Activated T-cell treated with anti-CD3 and anti-CD28 coated beads, Interleukin-2, amount 50 U/mL, for 24 hours (primary cell): ENCODE measurements at places on chromosomes 13 and 19.
A peak's percentile ranks its signal among the peaks of the same experiment; 100 is the strongest.

DNA sequence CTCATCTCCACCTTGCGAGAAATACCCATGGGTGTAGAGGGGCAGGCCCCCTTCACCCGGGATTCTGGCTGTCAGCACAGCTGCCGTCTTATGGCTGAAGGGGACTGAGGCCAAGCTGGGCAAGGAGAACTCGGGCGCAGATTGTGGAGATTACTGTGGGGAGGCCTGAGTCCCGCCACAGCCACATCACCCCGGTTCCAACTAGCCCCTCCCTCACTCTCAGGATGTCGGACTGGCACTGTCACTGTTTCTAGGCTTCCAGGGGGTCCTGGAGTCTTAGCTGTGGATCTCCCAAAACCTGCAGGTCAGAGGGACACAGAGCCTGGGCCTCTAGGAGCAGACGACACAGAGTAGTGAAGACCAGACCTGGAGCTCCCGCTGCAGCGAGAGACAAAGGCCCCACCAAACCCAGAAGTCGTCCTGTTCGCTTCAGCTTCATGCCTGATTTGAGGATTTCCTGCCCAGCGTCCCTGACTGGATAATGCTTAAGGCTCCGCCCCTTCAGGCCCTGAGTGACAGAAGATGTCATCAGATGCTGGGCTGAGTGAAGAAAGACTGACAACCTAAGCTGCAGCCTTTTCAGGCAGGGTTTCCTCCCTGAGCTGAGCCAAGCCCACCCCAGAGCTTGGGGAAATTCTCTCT lies 55.8 kb downstream of the ZNF93 start:
- H3K27me3 ChIP-seq, result no peaks in the 10 kb centered on the region
- no peaks in the 10 kb centered on the region for H3K36me3 ChIP-seq
- no peak for DNase-seq
- no peak overlapping the region for H3K27ac ChIP-seq
- H3K4me3 ChIP-seq, result no peak overlapping the region

- no peaks in the 10 kb centered on the region for H3K36me3 ChIP-seq
- DNase-seq, result no peak
- H3K4me3 ChIP-seq, result no peak overlapping the region
- H3K27ac ChIP-seq, result no peak overlapping the region
- no peaks in the 10 kb centered on the region for H3K27me3 ChIP-seq
These were observed 78.9 kb upstream of the GJB6 start for GRCh38 chr13:20311022-20311421.

DNA sequence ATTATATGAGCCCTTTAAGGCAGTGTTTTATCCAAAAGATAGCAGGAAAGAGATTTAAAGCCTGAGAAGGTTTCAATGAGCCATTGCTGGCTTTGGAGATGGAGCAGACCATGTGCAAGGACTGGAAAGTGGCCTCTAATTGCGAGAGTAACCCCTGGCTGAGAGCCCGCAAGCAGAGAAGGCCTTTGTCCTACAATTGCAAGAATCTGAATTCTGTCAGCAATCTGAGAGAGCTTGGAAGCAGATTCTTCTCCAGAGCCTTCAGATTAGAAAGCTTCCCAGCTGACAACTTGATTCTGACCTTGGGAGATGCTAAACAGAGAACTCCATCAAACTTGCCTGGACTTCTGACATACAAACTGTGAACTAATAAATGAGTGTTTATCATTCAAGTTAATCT lies 528.7 kb upstream of the KLF12 start:
- no peak for DNase-seq
- H3K27me3 ChIP-seq, result peaks cover 8% of the 10 kb centered on the region
- H3K27ac ChIP-seq, result no peak overlapping the region
- no peak overlapping the region for H3K4me3 ChIP-seq

DNA sequence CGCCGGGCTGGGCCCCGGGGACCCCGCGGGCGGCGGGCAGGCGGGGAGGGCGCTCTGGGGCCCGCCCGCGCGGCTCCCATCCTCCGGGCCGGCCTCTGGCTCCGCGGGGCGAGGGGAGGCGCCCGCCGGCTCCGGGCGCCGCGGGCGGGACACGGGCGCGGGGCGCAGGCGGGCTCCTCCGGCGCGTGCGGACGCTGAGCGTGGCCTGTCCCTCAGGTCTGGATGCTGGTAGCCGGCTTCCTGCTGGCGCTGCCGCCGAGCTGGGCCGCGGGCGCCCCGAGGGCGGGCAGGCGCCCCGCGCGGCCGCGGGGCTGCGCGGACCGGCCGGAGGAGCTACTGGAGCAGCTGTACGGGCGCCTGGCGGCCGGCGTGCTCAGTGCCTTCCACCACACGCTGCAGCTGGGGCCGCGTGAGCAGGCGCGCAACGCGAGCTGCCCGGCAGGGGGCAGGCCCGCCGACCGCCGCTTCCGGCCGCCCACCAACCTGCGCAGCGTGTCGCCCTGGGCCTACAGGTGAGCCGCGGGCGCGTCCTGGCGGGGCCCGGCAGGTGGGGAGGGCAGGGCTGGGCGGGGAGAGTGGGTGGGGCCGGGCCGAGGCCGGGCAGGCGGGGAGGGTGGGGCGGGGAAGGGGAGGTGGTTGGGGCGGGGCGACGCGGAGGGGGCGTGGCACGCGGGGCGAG lies 420 bp downstream of the IL17D start:
- peaks cover 2% of the 10 kb centered on the region for H3K36me3 ChIP-seq
- peaks cover 22% of the 10 kb centered on the region for H3K4me1 ChIP-seq
- DNase-seq, result peak; percentile 87
- no peak overlapping the region for H3K4me3 ChIP-seq

DNA sequence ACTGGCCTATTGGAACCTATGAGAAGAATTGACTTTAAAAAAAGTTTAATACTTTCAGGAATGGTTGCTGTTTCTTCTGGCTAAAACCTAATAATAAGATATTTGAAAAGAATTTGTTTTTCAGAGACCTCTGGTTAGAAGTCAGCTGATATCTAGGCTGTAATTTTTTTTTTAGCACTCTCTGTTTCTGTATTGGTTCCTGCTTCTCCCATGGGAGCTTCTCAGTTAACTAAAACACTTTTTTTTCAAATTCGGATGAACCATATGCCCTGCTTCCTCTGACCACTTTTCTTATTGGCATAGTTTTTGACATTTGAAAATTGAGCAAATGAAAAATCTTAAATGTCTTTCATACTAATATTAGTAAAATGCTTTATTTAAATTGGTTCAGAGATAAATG lies 163.5 kb upstream of the SLC10A2 start:
- no peaks in the 10 kb centered on the region for H3K4me1 ChIP-seq
- H3K27me3 ChIP-seq, result no peaks in the 10 kb centered on the region
- H3K27ac ChIP-seq, result no peak overlapping the region

- no peak overlapping the region for H3K27ac ChIP-seq
- H3K27me3 ChIP-seq, result peaks cover 15% of the 10 kb centered on the region
- peaks cover 3% of the 10 kb centered on the region for H3K36me3 ChIP-seq
- no peaks in the 10 kb centered on the region for H3K4me1 ChIP-seq
- no peak overlapping the region for H3K4me3 ChIP-seq
These were observed 12.3 kb downstream of the CEACAM20 start for GRCh38 chr19:44517146-44517545.

DNA sequence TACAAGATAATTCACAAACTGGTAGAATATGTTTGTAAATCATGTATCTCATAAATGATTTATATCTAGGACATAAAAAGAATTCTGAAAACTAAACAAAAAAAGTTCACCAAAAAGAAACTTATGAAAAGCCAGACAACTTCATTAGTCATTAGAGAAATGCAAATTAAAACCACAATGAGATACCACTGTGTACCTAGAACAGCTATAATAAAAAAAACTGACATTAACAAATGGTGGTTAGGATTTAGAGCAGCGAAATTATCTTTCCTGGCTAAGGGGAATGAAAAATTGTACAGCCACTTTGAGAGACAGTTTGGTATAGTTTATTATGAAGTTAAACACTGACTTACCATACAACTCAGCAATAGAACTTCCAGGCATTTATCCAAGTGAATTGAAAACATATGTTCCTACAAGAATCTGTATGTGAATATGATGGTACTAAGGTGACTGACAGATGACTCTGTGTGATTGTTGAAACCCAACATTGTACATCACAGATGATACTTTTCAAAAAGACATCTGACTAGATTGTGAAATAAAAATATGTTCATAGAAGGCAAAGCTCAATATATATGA lies 41.8 kb downstream of the UGGT2 start:
- H3K27ac ChIP-seq, result no peak overlapping the region
- no peaks in the 10 kb centered on the region for H3K27me3 ChIP-seq
- DNase-seq, result no peak
- H3K4me3 ChIP-seq, result no peak overlapping the region
- H3K36me3 ChIP-seq, result no peaks in the 10 kb centered on the region

- DNase-seq, result no peak
- H3K27me3 ChIP-seq, result no peaks in the 10 kb centered on the region
- no peaks in the 10 kb centered on the region for H3K36me3 ChIP-seq
- H3K27ac ChIP-seq, result no peak overlapping the region
- no peak overlapping the region for H3K4me3 ChIP-seq
- H3K4me1 ChIP-seq, result no peaks in the 10 kb centered on the region
These were observed 419.2 kb downstream of the OLFM4 start for GRCh38 chr13:53447863-53448262.

DNA sequence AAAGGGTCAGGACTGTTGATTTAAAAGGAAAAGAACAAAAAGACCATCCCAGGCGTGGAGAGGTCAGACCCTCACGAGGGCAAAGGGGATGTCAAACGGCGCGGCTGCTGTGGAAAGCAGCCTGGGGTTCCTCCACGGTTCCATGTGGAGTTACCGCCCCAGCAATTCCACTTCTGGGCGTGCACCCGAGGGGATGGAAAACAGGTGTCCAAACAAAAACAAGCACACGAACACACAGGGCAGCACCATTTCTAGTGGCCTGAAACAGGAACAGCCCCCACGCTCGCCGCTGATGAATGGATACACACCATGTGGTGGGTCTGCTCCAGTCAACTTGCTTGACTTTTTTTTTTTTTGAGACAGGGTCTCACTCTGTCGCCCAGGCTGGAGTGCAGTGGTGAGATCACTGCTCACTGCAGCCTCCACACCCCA lies 11.2 kb downstream of the AP3D1 start:
- H3K4me3 ChIP-seq, result no peak overlapping the region
- H3K27me3 ChIP-seq, result no peaks in the 10 kb centered on the region
- H3K36me3 ChIP-seq, result peaks cover 68% of the 10 kb centered on the region
- no peak overlapping the region for H3K27ac ChIP-seq
